Hair follicular keratinocyte (primary cell): ENCODE measurements at places on chromosomes 12 and 14. TPM values are rescaled to one million over a fixed set of nuclear protein-coding genes. Genes with fewer than 3 reads are reported as not detected.

OR6C75 gene
- not detected in 2 replicates for total RNA-seq

NRL gene
- total RNA-seq, result 1.2 and 2.2 TPM in 2 replicates

PRB3 gene
- total RNA-seq, result not detected in 2 replicates

ADAMTS20 gene
- total RNA-seq, result not detected in 2 replicates

SIX1 gene
- total RNA-seq, result 0.15 TPM in 1 of 2 replicates, not detected in the other

CLEC4D gene
- total RNA-seq, result not detected in 2 replicates

KRT3 gene
- total RNA-seq, result not detected in 2 replicates

DPF3 gene
- 0.16 TPM in 1 of 2 replicates, not detected in the other for total RNA-seq

GPR84 gene
- total RNA-seq, result 0.23 TPM in 1 of 2 replicates, not detected in the other

SLC35F4 gene
- total RNA-seq, result not detected in 2 replicates

PTPRB gene
- 0.42 and 0.78 TPM in 2 replicates for total RNA-seq

DDIT3 gene
- total RNA-seq, result 18.9 and 54.0 TPM in 2 replicates

SPIC gene
- not detected in 2 replicates for total RNA-seq

DACT1 gene
- under 0.01 TPM in 1 of 2 replicates, not detected in the other for total RNA-seq

SLC25A47 gene
- total RNA-seq, result not detected in 2 replicates

PRKCH gene
- total RNA-seq, result 10.9 and 11.2 TPM in 2 replicates
